ENCODE measurements at places on chromosomes 3 and 15.

DNA sequence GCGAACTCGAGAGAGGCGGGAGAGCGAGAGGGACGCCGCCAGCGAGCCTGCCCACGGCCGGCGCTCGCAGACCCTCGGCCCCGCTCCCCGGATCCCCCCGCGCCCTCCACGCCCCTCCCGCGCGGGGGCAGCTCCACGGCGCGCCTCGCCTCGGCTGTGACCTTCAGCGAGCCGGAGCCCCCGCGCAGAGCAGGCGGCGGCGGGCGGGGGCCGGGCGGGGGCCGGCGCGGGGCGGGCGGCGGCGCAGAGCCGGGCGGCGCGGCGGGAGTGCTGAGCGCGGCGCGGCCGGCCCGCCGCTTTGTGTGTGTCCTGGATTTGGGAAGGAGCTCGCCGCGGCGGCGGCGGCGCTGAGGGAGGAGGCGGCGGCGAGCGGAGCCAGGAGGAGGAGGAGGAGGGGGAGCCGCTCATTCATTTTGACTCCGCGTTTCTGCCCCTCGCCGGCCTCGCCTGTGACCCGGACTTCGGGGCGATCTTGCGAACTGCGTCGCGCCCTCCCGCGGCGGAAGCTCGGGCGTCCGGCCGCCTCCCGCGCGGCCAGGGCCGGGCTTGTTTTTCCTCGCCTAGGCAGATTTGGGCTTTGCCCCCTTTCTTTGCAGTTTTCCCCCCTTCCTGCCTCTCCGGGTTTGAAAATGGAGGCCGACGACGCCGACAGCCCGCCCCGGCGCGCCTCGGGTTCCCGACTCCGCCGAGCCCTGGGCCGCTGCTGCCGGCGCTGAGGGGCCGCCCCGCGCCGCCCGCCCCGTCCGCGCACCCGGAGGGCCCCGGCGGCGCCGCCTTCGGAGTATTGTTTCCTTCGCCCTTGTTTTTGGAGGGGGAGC lies 524 bp downstream of the IGF1R start:
- no peak for DNase-seq

DNA sequence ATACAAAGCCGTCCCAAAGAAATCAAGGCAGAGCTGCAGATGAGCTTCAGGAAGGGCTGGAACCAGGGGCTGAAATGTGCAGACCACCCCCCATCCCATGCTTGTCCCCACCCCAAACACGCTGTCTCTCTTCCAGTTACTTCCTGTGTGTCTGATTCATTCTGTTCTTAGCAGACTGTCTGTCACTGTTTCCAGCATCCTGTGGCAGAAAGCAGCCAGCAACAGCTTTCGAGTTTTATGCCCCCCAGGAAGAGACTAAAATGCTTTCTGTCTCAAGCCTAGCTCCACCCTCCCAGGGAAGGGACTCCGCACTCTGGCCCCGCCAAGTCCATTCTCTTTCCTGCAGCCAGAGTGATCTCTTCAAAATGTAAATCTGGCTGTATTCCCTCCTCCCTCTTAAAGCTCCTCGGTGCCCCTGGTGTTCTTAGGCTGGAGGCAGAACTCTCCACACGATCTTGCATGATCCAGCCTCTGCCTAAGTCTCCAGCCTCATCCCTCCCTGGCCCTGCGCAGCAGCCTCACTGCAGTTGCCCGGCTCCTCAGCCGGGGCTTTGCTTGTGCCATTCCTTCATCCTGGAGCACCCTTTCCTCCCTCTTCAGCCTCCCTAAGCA lies 41.5 kb downstream of the HRH1 start:
- peak; percentile 67 for DNase-seq

DNA sequence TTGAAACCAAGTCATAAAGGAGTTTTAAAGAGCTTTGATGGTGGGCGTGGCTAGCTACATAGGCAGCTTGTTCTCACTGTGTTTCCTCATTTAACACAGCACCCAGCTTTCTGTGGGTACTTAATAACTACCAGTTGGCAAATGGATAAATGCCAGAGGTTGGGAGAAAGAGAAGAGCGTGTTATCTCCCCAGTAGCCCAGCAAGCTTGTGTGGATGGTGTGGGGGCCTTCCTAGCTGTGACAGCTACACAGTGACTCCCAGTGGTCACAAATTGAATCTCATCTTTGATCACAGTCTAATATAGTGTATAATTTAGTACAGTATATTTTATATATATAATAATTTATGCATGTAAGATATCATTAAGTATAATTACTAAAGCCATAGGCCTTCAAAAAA lies 984.1 kb downstream of the EPHA3 start:
- peak; percentile 0 for DNase-seq

GRCh38 chr15:72609862-72610261 lies 44.6 kb upstream of the GOLGA6B start:
- no peak for DNase-seq

- no peak for DNase-seq
These were observed 6.2 kb upstream of the ZNF774 start for GRCh38 chr15:90345857-90346256.

DNA sequence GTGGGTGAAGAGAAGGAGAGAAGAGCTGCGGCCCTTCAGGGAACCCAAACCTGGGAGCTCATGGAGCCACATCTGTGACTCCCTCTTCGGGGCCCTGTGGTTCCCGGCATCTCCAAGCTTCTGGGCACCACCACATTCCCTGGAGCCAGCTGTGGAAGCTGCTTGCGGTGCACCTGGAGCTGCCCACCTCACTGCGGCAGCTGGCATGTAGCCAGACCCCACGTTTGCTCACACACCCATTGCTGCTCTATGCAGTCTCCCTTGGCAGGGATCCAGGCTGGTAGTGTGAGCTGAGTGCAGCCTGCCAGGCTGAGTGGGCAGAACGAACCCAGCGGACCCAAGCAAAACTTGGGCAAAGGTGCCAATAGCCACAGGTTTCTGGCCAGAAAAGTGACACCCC lies 16.8 kb upstream of the PLA2G4E start:
- no peak for DNase-seq

- no peak for DNase-seq
These were observed 263.2 kb upstream of the LMCD1 start for GRCh38 chr3:8238432-8238831.

GRCh38 chr3:152497457-152497856 lies 228.7 kb downstream of the MBNL1 start:
- peak; percentile 54 for DNase-seq

GRCh38 chr15:55774113-55774970 lies 31.4 kb upstream of the PRTG start:
- no peak for DNase-seq

DNA sequence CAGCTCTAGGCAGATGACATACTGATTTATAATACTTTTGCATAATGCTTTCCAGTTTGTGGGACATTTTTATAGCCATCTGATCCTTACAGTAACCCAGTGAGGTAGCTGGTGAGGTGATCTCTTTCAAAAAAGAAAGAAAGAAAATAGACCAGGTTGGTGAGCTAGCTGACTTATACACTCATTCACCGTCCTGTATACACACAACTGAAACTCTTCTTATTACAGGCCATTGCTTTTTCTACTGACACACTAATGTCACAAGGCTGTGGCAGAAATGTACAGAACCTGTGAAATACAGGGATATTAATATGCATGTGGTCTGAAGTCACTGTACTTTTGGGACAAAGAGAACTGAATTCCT lies 150.2 kb upstream of the BHLHE40 start:
- peak; percentile 51 for DNase-seq

GRCh38 chr3:197828-198491 lies 1.4 kb downstream of the CHL1 start:
- no peak for DNase-seq

DNA sequence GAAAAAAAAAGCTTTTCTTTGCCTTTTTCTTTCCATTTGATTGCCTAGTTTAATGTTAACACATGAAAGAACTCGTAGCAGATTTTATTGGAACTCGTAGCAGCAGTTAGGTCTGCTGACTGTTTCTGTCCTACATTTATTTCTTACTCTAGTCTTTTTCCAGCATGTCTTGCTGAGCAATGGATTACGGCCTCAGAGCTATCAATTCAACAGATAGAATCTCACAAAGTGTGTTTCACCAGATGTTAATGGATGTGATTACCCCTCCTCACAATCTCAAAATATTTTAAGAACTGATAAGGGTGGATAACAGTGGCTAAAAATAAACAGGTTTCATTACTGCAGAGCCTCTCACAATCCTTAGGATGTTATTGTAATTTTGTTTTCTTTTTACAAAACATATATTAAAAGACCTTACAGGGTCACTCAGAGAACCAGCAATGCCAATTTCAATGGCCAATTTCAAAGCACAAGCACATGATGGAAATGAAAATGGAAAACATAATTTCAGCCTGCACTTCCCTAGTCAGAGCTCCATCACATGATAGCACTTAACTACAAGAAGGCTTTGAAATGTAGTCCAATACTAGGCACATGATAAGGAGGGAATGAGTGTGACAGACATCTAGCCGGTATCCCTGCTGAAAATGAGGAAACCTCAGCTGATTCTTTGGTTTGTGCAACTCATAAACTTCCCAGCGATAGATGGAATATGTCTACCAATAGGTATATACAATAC lies 838.1 kb upstream of the SEMA6D start:
- DNase-seq, result no peak

DNA sequence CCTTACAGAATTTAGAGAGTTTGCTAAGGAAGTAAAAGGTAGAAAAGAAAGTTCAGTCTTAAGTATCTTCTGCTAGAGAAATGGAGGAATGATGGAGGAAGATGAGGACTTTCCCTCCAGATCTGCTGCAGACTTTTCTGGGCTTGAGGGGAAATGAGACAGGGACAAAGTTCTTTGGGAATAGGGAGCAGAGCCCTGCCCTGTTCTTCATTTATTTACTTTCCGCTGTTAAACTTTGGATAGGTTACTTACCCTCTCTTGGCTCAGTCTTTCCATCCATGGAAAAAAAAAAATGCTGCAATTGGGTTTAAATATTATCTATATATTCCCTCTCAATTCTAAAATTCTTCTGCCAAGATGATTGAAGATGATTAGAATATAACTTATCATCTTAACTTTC lies 202.9 kb downstream of the TBL1XR1 start:
- DNase-seq, result no peak

DNA sequence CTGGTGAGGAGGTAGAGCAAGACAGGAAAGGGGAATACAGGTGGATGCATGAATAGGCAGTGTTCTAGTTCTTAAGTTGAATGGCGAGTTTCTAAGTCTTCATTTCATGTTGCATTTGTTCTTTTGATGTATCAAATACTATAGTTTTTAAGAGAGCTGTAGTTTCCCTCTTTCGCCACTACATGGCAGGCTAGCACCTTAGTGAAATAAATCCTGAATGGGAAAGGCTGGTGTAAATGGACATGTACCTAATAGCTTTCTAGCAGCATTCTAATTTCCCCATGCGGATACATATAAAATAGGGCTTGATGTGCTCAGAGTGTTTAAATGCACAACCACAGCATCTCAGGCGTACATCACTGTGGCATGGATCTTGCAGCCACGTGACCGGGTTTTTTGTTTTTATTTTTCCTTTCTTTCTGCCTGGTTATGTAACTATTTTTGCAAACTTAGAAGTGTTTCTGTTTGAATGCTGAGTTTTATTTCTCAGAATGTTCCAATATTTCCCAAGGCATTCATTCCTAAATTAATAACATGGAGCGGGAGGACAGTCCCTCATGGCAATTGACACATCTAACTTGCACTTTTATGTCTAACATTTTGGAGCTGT lies 23.5 kb upstream of the CLN6 start:
- peak; percentile 74 for DNase-seq

DNA sequence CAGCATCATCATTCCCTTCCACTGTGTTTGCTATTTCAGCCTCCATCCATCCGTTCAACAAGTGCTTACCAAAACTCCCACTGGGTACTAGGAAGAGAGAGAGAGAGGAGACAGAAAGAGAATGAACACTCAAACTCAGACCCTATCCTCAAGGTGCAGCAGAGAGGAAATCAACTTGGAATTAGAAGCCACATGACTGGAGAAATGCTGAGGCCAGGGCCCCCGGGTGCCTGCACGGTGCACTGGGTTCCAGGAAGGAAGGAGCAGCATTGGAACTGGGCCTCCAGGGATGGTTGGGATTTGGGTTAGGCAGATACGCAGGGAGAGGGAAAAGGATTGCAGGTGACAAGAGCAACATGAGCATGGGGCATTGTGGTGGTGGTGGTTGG lies 30.0 kb downstream of the CORO2B start:
- DNase-seq, result no peak

DNA sequence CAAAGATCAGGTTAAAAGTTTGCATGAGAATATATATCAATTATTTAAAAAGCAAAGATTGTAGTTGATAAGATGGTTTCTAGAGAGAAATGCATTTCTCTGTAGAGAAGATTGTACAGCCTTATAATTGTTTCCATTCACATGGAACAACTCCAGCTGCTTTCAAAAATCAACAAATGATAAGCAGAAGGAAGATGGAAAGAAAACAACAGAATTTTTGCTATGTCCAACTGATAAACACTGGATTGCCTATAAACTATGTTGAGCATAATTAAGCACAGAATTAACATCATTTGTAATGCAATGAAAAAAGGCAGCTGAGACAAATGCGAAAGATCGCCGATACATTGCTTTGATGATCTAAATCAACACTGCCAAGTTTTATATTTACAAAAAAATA lies 89.0 kb downstream of the C3orf85 start:
- DNase-seq, result no peak

- no peak for DNase-seq
These were observed 110.3 kb upstream of the ETV5 start for GRCh38 chr3:186219211-186219638.

DNA sequence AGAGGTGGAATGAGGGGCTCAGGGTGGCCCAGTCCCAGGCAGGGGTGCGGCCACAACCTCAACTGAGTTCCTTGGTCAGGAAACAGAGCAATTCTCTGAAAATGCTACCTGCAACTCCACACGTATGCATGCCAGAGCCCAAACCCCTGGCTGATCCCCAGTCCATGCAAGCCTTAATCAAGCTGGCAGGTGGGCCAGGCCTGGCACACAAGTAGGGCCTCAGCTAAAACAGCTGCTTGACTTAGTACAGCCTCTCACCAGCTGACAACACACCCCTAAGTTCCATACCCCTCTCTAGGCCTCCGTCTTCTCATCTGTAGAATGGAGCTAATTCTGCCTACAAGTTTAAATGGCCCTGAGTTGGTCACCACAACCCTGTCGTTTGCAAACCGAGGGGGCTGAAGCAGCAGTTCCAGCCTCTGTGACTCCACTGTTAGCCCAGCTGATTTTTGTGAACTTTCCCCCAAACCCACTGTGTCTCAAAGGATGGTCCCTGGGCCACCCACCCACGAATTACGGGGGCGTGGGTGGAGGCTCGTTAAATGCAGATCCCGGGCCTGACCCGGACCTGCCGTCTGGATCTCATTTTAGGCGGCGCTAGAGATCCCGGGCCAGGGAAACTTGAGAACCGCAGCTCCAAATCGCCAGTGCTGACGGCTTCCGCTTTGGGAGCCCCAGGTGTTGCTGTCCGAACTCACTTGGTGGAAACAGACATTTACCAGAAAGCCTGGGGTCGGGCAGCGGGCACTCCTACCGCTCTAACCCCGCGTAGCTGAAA lies 927 bp downstream of the CHDH start:
- DNase-seq, result peak; percentile 29

- DNase-seq, result peak; percentile 85
These were observed 43.8 kb downstream of the SPSB4 start for GRCh38 chr3:141094790-141095545.

GRCh38 chr3:107206141-107206540 lies 171.1 kb upstream of the CCDC54 start:
- DNase-seq, result peak; percentile 54

Data from dermis microvascular lymphatic vessel endothelial cell (primary cell).